ENCODE measurements at places on chromosomes 7 and 10.

- DNase-seq = no peak
Measured at GRCh38 chr10:102791754-102792395, 45.3 kb downstream of the CYP17A1 start.

DNA sequence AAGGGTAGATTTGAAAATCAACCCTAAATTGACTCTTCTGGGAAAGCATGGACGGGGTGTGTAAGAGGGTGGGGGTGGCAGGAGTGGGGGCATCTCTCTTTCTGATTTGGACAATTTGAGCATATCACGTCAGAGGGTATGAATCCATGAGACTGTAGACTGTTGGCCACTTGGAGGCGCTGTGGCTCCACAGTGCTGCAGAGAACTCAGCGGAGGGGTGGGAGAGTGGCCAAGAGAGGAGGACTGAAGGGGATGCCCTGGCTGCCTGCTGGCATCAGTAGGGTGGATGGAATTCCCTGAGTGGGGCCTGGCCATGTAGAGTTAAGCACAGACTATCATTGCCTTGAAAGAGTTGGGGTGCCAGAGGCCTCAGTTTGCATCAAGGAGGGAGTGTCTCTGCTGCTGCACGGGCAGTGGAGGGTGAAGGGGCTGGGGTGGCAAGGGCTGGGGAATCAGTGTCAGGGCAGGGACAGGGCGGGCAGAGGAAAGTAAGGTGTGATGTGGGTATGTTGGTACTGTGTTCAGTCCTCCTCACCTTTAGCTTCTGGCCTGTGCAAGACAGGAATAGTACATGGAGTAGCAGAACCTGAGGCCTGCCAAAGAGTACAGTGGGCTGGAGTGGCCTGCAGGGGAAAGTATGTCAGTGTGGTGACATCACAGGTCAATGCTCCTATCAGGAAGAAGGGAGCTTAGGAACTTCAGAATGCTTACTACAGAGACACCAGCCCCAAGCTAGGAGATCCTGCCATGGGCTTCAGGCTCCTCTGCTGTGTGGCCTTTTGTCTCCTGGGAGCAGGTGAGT lies 133.5 kb upstream of the PRSS58 start:
- peak; percentile 72 for DNase-seq

DNA sequence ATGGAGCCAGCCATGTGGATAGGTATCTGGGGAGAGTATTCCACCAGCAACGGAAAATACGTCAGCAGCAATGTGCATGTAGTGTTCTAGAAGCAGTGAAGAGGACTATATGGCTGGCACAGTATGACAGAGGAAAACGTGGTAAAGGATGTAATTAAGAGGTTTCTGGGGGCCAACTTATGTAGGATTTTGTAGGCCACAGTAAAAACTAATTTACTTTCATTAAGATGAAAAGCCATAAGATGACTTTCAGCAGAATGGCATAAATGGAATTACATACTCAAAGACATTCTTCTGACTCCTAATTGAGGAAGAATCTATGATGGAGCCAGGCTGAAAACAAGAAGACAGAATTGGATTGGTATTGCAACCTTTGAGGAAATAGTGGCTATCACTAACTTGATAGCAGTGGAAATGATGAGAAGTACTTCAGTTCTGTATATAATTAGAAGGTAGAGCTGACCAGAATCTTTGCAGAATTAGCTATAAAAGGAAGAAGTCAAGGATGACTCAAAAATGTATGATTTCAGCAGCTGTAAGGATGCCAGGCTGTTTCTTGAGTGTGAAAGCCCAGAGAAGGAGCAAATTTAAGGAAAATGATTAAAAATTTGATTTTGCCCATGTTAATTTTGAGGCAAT lies 156.7 kb downstream of the MBL2 start:
- DNase-seq = no peak

DNA sequence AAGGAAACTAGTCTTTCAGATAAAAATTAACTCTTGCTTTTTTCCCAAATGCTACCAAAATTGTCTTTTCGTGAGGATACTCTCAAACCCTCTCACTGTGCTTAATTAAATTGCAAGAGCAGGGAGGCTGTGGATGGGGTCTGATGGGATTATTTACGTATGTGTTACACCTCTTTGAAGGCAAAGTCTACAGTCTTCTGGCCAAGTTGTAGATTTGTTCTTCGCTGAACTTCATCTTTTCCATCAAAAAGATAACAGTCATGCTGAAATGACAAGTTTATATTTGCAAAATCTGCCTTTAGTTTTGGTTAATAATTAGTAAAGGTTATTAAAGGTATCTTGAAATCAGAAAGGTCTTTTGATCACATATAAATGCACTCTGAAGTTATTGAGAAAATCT lies 22.7 kb downstream of the A1CF start:
- DNase-seq = no peak

DNA sequence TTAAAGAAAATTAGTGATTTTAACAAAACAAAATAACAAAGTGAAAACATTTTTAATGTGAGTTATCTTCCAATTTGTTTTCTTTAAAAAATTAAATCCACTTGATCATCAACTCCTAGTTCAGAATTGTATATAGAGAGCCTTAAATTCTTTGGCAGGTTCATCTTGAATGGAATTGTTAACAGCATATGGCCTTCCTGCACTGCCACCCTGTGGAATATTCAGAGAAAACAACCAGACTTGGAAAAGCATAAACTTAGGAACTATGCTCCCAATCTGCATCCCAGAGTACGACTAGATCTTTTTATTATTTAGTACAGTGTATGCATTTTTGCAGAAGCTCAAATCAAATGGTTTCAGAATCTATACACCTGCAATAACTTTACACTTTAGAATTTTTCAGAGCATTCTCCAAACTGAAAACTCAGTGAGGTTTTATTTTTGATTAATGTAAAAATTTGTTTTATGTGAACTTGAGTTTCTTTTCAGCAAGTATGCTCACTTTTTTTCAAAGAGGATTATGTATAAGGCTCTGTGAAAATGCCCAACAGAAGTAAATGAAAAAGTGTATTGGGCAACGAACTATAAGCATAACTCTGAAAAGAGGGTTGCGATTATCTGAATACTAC lies 44.9 kb upstream of the ANK3 start:
- DNase-seq = peak; percentile 62
